ENCODE measurements at places on chromosomes 4 and X.

- H3K27ac ChIP-seq = no peak overlapping the region
- DNase-seq = peak; percentile 20
- H3K27me3 ChIP-seq = no peaks in the 10 kb centered on the region
- H3K4me3 ChIP-seq = no peak overlapping the region
- no peaks in the 10 kb centered on the region for H3K36me3 ChIP-seq
- H3K4me1 ChIP-seq = peaks cover 17% of the 10 kb centered on the region
Measured at GRCh38 chr4:100075486-100076270, 114.6 kb downstream of the DDIT4L start.

DNA sequence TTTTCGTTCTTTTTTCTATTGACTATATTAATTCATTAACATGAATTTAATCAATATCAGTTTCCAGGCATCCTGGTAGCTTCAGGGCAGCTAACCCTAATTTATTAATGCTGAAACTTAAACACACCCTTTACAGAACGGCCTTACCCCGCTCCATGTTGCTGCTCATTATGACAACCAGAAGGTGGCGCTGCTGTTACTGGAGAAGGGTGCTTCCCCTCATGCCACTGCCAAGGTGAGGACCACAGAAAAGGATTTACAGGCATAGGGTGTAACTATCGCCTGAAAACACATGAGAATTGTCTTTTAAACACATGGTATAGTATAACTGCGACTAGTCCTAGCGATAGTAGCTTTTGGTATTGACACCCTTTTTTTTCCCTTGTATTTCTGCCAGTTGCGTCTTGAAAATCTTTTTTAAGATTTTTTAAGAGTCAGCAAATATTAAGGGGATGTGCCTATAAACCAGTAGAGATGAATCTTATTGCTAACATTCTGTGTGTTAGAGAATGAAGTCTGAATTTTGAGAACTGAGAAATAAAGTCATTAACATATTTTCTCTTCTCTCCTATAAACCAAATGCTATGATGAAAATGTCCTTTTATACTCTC, 229.0 kb downstream of the ANK2 start:
- peaks cover 15% of the 10 kb centered on the region for H3K4me1 ChIP-seq
- no peaks in the 10 kb centered on the region for H3K36me3 ChIP-seq
- H3K27me3 ChIP-seq = no peaks in the 10 kb centered on the region
- DNase-seq = peak; percentile 86
- H3K4me3 ChIP-seq = no peak overlapping the region
- H3K27ac ChIP-seq = no peak overlapping the region

- no peak overlapping the region for H3K4me3 ChIP-seq
- no peaks in the 10 kb centered on the region for H3K36me3 ChIP-seq
- H3K4me1 ChIP-seq = no peaks in the 10 kb centered on the region
- H3K27me3 ChIP-seq = no peaks in the 10 kb centered on the region
- DNase-seq = no peak
- H3K27ac ChIP-seq = no peak overlapping the region
Measured at GRCh38 chr4:19256823-19257222, 994.9 kb upstream of the SLIT2 start.

DNA sequence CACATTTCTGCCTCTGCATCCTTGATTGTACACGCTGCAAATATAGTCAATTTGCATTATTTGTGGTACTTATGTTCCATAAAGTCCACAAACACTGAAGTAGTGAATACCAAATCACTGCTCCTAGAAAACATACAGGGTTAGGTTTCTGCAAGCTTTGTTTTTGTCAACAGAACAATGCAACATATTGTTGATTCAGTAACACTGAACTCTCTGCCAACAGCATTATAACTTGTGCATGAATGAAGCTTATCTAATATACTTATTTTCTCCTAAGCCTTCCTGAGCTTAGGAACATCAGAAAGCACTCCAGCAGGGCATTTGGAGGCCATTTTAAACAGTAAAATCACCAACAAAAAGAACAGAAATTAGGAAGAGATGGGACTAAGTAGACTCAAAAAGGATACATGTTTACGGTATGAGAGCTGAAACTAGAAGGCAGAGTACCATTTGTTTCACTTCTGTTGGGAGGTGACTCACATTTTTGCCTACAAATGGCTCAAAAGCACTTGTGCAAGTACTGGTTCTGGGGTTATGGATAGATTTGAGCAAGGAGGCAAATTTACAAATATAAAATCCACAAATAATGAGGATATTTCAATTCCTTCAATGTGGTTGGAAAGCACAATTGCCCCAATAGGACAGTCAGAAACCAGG, 14.1 kb downstream of the COX18 start:
- no peaks in the 10 kb centered on the region for H3K4me1 ChIP-seq
- no peak for DNase-seq
- H3K4me3 ChIP-seq = no peak overlapping the region
- no peaks in the 10 kb centered on the region for H3K27me3 ChIP-seq
- H3K27ac ChIP-seq = no peak overlapping the region

- no peak overlapping the region for H3K4me3 ChIP-seq
- H3K36me3 ChIP-seq = no peaks in the 10 kb centered on the region
- H3K27ac ChIP-seq = no peak overlapping the region
- H3K27me3 ChIP-seq = no peaks in the 10 kb centered on the region
Measured at GRCh38 chr4:150849016-150849415, 166.1 kb downstream of the LRBA start.

- H3K4me1 ChIP-seq = peaks cover 22% of the 10 kb centered on the region
- no peak overlapping the region for H3K4me3 ChIP-seq
- no peaks in the 10 kb centered on the region for H3K36me3 ChIP-seq
- DNase-seq = no peak
- no peaks in the 10 kb centered on the region for H3K27me3 ChIP-seq
Measured at GRCh38 chr4:113160548-113160947, 111.1 kb downstream of the ANK2 start.

Data from GM23248 (cell line).